ENCODE measurements at places on chromosomes 3 and 15.

DNA sequence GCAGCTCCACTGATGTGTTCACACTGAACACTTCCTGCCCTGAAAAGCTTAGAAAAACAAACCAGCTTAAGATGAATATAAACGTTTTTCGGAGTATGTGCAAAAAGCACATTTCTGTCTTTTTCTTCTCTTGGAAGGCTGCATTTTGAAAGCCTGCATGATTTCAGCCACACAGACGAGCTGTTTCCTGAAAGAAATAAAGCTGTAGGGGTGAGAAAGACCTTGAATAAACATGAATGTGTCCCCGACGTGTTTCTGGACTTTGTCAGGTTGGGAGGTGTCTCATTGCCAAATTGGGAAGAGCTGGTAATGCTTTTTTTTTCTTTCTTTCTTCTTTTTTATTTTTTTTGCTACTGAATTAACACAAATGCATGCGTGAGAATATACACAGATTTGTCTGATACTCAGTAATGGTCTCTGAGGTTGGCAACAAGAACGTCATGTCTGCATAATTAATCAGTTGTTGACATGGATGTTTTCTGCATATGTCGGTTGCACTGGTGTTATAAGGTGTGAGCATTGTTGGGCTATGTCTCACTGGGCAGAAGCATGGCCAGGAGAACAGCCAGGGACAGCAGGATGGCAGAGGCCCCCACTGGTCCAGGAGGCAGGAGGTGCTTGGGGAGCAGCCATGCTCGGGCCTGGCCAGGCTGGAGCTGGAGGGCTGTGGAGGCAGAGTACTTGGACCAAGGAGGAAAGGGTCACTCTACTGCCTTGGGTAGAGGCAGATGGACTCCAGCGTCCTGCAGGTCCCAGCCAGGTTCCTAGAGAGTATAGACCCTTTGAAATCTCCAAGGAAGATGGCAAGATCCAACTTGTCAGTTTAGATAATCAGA lies 39.0 kb downstream of the ADAMTSL3 start:
- no peak for DNase-seq

GRCh38 chr3:53974324-53974723 lies 82.7 kb upstream of the SELENOK start:
- no peak for DNase-seq

- DNase-seq: no peak
Observed at GRCh38 chr3:34957677-34958076, 681.6 kb upstream of the ARPP21 start.

DNA sequence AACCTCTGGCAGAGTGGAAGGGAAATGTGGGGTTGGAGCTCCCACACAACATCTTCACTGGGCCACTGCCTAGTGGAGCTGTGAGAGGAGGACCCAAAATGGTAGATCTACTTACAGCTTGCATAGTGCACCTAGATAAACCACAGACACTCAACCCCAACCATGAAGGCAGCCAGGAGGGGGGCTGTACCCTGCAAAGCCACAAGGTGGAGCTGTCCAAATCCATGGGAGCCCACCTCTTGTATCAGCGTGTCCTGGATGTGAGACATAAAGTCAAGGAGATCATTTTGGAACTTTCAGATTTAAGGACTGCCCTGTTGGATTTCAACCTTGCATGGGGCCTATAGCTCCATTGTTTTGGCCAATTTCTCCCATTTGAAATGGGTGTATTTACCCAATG lies 20.9 kb downstream of the TP63 start:
- DNase-seq: no peak

- no peak for DNase-seq
Observed at GRCh38 chr3:44509393-44509921, 32.0 kb upstream of the ZNF445 start.
